Activated CD8-positive, alpha-beta memory T cell treated with anti-CD3 and anti-CD28 coated beads for 48 hours (primary cell): ENCODE measurements at places on chromosomes 11 and 22.

GRCh38 chr22:22616636-22617035 is 27.8 kb upstream of the GGTLC2 start:
- no peak for DNase-seq

- DNase-seq: no peak
Observed at GRCh38 chr11:67119585-67120391, 725 bp downstream of the KDM2A start.

GRCh38 chr11:810040-810567 is 337 bp downstream of the RPLP2 start:
- no peak for DNase-seq

DNA sequence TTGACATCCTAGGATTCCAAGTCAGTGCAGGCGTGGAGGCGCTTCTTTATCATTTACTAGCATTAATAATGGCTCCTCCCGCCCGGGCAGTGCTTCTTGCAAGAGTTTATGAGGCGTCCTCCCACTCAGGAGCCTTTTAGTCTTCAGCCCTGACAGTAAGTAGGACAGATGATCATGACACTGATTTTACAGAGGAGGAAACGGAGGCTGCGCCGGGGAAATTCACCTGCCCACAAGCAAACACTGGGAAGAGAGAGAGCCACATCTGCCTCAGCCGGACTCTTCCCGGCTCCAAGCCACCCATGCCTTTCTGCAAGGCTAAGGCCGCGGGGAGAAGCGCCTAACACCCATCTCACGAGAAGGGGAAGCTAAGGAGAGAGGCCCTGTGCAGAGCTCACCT is 35.9 kb downstream of the KIAA0930 start:
- no peak for DNase-seq

DNA sequence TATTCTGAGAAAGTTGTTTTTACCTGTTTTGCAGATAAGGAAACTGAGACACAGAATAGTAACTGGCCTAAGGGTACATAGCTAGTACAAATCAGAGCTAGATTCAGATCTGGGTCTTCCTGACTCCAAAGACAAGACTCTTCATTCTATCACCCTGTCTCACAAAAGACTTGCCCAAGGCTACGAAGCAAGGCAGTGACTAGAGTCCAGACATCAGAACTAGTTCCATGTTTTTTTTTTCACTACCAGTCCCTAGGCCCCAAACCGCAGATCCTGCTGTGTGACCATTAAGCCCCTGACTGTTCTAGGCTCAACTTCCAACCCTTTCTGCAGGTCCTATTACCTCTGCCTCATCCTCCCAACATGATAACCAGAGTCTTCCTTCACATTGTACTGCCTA is 1.5 kb downstream of the BACE1-AS start:
- no peak for DNase-seq
